Endothelial cell of umbilical vein (primary cell): ENCODE measurements at places on chromosomes 1 and 21. TPM values are rescaled to one million over a fixed set of nuclear protein-coding genes. Genes with fewer than 3 reads are reported as not detected.

TRAF3IP3 gene
- polyA plus RNA-seq: not detected in 2 replicates

MTARC1 gene
- 0.43 and 0.62 TPM in 2 replicates for polyA plus RNA-seq

GRCh38 chr1:11788549-11789053 lies 17.2 kb downstream of the MTHFR start:
- no peak overlapping the region for H3K4me3 ChIP-seq
- no peak for DNase-seq
- H3K27ac ChIP-seq: no peak overlapping the region
- no peaks in the 10 kb centered on the region for H3K27me3 ChIP-seq
- H3K36me3 ChIP-seq: no peaks in the 10 kb centered on the region
- peaks cover 21% of the 10 kb centered on the region for H3K4me1 ChIP-seq

MAP3K7CL gene
- polyA plus RNA-seq: 4.5 and 6.1 TPM in 2 replicates

GRCh38 chr1:182329471-182329870 lies 62.1 kb downstream of the GLUL start:
- H3K36me3 ChIP-seq: no peaks in the 10 kb centered on the region
- no peaks in the 10 kb centered on the region for H3K4me1 ChIP-seq
- H3K27ac ChIP-seq: no peak overlapping the region
- H3K27me3 ChIP-seq: no peaks in the 10 kb centered on the region
- DNase-seq: no peak

DNA sequence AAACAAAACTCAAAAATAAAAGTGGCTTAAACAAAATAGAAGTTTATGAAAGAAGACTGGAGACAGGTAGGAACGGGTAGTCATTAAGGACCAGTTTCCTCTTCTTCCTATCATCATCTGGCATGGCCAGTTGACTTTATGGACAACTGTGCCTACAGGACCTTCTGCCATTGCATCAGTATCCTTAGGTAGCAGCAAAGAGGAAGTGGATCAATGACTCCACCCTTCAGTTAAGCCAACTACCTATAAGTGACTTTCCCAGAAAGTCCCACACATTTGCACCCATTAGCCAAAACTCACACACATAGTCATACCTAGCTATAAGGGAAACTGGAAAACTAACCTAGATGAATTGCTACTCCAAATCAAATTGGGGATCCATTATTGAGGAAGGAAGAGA lies 51.7 kb downstream of the RASAL2 start:
- no peak overlapping the region for H3K4me3 ChIP-seq
- no peak for DNase-seq
- H3K27me3 ChIP-seq: no peaks in the 10 kb centered on the region
- H3K36me3 ChIP-seq: no peaks in the 10 kb centered on the region

DNA sequence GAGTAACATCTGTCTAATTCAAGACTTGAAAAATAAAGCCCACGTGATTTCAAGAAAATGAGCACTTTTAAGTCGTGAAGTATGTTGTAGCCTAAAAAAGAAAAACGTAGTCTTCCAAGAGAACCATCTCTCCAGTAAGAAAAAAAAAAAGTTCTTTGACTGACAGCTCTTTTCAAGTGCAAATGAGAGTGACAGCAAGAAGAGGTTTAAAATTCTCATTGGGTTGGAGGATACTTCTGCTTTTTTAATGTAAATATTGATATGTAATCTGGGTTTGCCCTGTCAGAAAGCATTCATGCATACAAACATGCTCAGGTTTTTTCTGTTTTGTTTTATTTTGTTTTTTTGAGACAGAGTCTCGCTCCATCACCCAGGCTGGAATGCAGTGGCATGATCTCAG lies 32.3 kb upstream of the PRDM2 start:
- no peaks in the 10 kb centered on the region for H3K36me3 ChIP-seq
- no peaks in the 10 kb centered on the region for H3K27me3 ChIP-seq
- H3K4me1 ChIP-seq: no peaks in the 10 kb centered on the region
- no peak overlapping the region for H3K27ac ChIP-seq
- DNase-seq: no peak
- H3K4me3 ChIP-seq: no peak overlapping the region

MYOM3 gene
- 0.06 and 0.11 TPM in 2 replicates for polyA plus RNA-seq

SERINC2 gene
- 34.6 and 48.6 TPM in 2 replicates for polyA plus RNA-seq

SLC5A9 gene
- polyA plus RNA-seq: not detected in 2 replicates

GRCh38 chr1:94285031-94285654 lies 47.8 kb upstream of the ARHGAP29 start:
- peak overlapping the region; percentile 47 for H3K27ac ChIP-seq
- H3K4me3 ChIP-seq: no peak overlapping the region
- DNase-seq: peak; percentile 87
- no peaks in the 10 kb centered on the region for H3K27me3 ChIP-seq
- H3K36me3 ChIP-seq: no peaks in the 10 kb centered on the region

UTS2 gene
- not detected in 2 replicates for polyA plus RNA-seq

GRCh38 chr1:6501279-6501813 lies 9.9 kb upstream of the PLEKHG5 start:
- H3K27me3 ChIP-seq: no peaks in the 10 kb centered on the region
- H3K4me1 ChIP-seq: peaks cover 5% of the 10 kb centered on the region
- H3K27ac ChIP-seq: no peak overlapping the region
- DNase-seq: no peak
- H3K36me3 ChIP-seq: no peaks in the 10 kb centered on the region

GRCh38 chr1:62299426-62300200 lies 19.6 kb downstream of the KANK4 start:
- no peak overlapping the region for H3K4me3 ChIP-seq
- no peaks in the 10 kb centered on the region for H3K27me3 ChIP-seq
- H3K4me1 ChIP-seq: no peaks in the 10 kb centered on the region
- no peaks in the 10 kb centered on the region for H3K36me3 ChIP-seq
- DNase-seq: no peak
- H3K27ac ChIP-seq: no peak overlapping the region

ARHGEF10L gene
- polyA plus RNA-seq: 1.9 and 3.3 TPM in 2 replicates

L1TD1 gene
- polyA plus RNA-seq: 0.01 TPM in 1 of 2 replicates, not detected in the other

DNA sequence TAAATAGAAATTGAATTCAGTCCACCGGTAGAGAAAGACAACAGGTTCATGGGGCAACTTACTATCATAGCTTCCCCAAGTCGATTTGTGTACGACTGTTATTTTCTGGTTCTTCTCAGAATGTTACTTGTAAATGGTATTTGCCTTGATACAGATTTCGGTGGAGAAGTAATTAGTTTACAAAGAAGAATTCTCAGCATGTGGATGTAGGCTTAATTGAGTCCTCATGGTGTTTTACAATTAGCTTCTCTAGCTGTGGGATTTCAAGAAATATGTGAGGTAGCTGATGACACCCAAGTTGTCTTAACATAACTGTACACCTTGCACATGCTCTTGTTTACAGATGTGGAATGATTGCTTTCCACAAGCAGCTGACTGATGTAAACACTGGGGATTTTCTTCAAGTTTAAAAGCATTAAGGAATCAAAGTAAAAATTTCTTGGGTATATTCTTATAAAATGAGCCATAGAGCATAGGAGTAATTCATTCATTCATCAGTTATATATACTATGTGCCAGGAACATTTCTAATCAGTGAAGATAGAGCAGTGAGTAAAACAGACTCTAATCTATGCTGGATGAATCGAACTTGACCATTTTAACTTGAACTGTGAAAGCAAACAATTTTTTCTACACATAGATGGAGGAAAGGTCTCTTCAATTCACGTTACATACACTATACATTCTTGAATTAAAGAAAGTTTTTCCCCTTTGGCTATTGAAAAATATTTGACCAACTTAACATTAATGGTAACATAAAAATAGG lies 1.4 kb downstream of the MACO1 start:
- H3K27ac ChIP-seq: no peak overlapping the region
- DNase-seq: peak; percentile 24
- peaks cover 42% of the 10 kb centered on the region for H3K4me1 ChIP-seq

DNA sequence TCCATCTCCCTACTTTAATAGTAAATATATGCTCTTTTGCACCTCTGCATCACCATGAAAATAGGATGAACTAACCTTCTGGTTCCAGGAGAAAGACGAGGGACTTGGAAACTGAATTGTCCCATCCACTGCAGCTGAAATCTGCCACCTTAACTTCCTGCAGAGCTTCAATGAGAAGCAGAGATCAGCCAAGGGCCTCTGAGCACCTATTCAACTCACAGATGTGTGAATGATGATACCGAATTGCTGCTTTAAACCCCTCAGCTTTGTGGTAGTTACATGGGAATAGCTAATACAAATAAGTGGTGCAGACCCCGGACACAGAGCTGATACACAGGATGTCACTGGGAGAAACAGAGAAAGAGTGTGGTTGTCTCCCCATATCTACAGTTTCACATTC lies 616.8 kb downstream of the NCAM2 start:
- H3K27ac ChIP-seq: no peak overlapping the region
- no peaks in the 10 kb centered on the region for H3K4me1 ChIP-seq
- DNase-seq: no peak
- no peaks in the 10 kb centered on the region for H3K36me3 ChIP-seq
- H3K4me3 ChIP-seq: no peak overlapping the region
- H3K27me3 ChIP-seq: no peaks in the 10 kb centered on the region

DNA sequence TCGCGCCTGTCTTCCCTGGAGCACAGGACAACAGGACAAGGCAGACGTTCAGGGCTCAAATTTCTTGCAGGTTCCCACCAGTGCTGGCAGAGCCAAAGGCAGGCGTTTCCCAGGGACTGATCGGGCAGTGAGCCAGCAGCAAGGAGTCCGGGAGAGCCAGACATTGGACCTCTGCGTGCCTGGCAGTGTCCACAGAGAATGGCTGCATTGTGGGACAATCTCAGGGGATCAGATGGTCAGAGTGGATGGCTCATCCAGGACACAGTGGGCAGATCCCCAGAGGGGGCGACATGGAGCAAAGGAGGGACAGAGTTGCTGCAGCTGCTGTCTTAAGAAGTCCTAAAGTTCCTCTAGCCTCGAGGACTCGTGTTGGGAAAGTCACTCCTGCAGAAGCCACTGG lies 4.6 kb downstream of the TMEM63A start:
- peak; percentile 60 for DNase-seq
- H3K4me3 ChIP-seq: no peak overlapping the region
- H3K27ac ChIP-seq: no peak overlapping the region
- peaks cover 2% of the 10 kb centered on the region for H3K36me3 ChIP-seq
- no peaks in the 10 kb centered on the region for H3K27me3 ChIP-seq
- H3K4me1 ChIP-seq: peaks cover 10% of the 10 kb centered on the region

- no peak overlapping the region for H3K4me3 ChIP-seq
- H3K4me1 ChIP-seq: peaks cover 11% of the 10 kb centered on the region
- no peaks in the 10 kb centered on the region for H3K36me3 ChIP-seq
- H3K27me3 ChIP-seq: no peaks in the 10 kb centered on the region
Observed at GRCh38 chr1:51915951-51916350, 37.4 kb upstream of the NRDC start.

GRCh38 chr1:212967801-212968200 lies 17.5 kb downstream of the VASH2 start:
- no peaks in the 10 kb centered on the region for H3K27me3 ChIP-seq
- H3K36me3 ChIP-seq: no peaks in the 10 kb centered on the region
- no peak overlapping the region for H3K27ac ChIP-seq
- H3K4me3 ChIP-seq: no peak overlapping the region
- no peaks in the 10 kb centered on the region for H3K4me1 ChIP-seq

KCNJ9 gene
- not detected in 2 replicates for polyA plus RNA-seq

- H3K4me3 ChIP-seq: no peak overlapping the region
- no peaks in the 10 kb centered on the region for H3K4me1 ChIP-seq
- DNase-seq: no peak
- no peaks in the 10 kb centered on the region for H3K36me3 ChIP-seq
- H3K27me3 ChIP-seq: no peaks in the 10 kb centered on the region
Observed at GRCh38 chr1:24373044-24373443, 40.5 kb downstream of the STPG1 start.
